ENCODE measurements at places on chromosomes 2 and 18. TPM values are rescaled to one million over a fixed set of nuclear protein-coding genes. Genes with fewer than 3 reads are reported as not detected.
A peak's percentile ranks its signal among the peaks of the same experiment; 100 is the strongest.

- peak overlapping the region; percentile 45 for H3K4me3 ChIP-seq
- peak overlapping the region; percentile 66 for H3K27ac ChIP-seq
- H3K27me3 ChIP-seq, result no peaks in the 10 kb centered on the region
- peaks cover 31% of the 10 kb centered on the region for H3K4me1 ChIP-seq
Measured at GRCh38 chr2:69483696-69484095, 46.5 kb upstream of the NFU1 start.

- no peak overlapping the region for H3K27ac ChIP-seq
- no peak for DNase-seq
- no peaks in the 10 kb centered on the region for H3K4me1 ChIP-seq
- no peaks in the 10 kb centered on the region for H3K27me3 ChIP-seq
- no peak overlapping the region for H3K4me3 ChIP-seq
Measured at GRCh38 chr2:77190721-77191346, 331.3 kb downstream of the LRRTM4 start.

- H3K4me3 ChIP-seq, result peak overlapping the region; percentile 45
- no peaks in the 10 kb centered on the region for H3K27me3 ChIP-seq
- H3K36me3 ChIP-seq, result peaks cover 8% of the 10 kb centered on the region
- H3K4me1 ChIP-seq, result peaks cover 73% of the 10 kb centered on the region
Measured at GRCh38 chr18:22428672-22429071, 11.0 kb upstream of the CTAGE1 start.

DNA sequence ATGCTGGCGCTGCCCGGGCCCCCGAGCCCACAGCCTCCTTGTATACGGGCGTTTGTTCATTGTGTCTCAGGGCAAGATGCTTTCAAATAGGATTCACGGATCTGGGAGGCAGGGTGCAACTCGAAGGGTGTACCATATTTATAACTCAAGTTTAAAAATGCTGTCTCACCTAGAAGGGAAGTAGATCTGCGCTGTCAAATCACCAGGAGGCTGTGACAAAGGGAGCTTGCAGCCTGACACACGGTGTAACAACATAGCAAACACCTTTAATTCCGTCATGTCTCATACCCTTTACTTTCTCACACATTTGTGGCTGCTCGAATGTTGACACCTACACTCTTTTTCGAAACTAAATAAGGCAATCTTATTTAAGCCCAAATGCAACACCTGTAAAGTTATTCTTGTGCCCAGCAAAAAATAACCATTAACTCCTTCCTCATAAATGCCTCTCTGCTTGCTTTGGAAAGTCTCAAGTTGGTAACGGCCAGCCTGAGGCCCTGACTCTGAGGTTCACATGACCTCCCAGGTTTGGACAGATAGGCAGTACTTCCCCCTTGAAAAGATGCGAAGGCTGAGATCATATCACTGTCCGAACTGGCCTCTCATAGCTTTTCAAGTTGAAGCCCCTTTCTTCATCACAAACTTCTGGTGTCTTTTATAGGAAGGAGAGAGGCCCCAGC is 11.6 kb downstream of the ZEB2 start:
- no peaks in the 10 kb centered on the region for H3K36me3 ChIP-seq
- no peak overlapping the region for H3K27ac ChIP-seq
- no peak overlapping the region for H3K4me3 ChIP-seq
- H3K4me1 ChIP-seq, result no peaks in the 10 kb centered on the region
- no peak for DNase-seq

The NEU4 gene
- 0.37 TPM for total RNA-seq

The TSGA10 gene
- total RNA-seq, result 16.1 TPM
